ENCODE measurements at places on chromosomes 2 and 18.

DNA sequence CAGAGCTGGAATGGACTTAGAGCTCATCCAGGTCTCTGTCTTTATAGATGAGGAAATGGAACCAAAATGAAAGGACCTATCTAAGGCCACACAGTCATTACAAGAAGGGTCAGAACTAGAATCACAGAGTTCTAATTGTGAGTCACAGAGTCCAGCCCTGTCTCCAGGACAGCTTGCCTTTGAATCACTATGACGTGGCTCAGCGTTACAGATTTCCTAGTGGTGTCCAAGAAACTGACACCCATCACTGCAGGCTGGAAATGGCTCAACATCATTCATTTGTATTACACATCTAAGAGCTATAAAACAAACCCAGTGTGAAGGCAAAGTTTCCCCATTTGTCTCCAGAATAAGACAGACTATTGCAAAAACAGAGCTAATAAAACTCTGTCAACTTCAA, 164.3 kb upstream of the SIX2 start:
- DNase-seq: no peak

GRCh38 chr2:172667581-172668325, 67.9 kb upstream of the RAPGEF4 start:
- DNase-seq: no peak

DNA sequence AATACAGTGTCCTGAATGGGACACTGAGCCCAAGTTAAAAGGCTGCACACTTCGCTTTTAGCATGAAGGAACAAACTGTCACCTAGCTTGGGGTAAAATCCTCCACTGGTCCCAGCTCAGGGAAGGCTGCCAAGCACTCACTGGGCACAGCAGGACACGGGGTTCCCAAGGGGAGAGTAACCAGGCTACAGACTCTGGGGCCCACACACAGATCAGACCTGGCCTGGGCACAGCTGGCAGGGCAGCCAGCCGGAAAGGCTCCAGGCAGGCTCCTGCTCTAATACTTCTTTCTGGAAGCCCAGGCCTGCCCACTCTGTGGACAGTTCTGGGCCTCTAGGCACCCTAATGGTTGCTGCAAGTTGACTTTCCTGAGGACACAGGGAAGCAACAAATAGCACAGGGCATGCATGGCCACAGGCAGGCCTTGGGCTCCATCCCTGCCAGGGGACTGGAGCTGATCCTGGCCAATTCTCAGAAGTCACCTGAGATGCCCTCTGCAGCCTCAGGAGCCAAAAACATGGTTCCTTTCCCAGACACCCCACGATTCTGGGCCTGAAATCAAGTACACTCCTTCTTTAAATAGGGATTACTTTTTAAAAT, 18.7 kb upstream of the SULT1C3 start:
- no peak for DNase-seq

DNA sequence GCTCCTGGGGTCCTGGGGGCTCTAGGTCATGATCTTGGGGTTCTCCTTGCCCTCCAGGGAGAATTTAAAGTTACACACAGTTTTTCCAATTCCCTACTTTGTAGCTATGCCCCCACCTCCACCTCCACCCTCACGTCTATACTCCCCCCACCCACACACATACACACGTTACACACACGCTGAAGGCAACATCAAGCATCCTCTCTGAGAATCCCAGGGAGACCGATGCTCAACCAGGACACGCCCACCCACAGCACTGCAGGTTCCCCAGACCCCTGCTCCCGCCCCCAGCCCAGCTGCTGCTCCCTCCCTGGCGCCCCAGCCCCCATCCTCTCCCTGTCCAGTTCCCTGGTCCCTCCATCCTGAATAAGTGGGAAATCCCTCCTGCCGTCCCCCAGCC, 6.4 kb upstream of the TNS1 start:
- no peak for DNase-seq

GRCh38 chr2:217168496-217168895, 308.6 kb upstream of the TNP1 start:
- no peak for DNase-seq

- no peak for DNase-seq
Measured at GRCh38 chr2:151976945-151977353, 121.9 kb downstream of the CACNB4 start.

DNA sequence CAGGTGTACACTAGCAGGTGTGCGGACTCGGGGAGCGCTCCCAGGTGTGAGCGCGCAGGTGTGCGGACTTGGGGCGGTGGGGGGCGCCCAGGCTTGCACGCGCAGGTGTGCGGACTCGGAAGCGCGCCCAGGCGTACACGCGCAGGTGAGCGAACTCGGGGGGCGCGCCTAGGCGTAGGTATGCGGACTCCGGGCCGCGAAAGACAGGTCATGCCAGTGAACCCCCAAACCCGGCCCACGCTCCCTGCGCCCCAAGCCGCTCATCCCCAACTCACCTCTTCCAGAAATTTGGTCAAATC, 342 bp downstream of the CYB5A start:
- no peak for DNase-seq

GRCh38 chr2:172624996-172625395, 69.1 kb downstream of the PDK1 start:
- DNase-seq: no peak

GRCh38 chr2:239535413-239536144, 134.8 kb upstream of the HDAC4 start:
- no peak for DNase-seq

GRCh38 chr2:30866974-30867373, 59.7 kb upstream of the CAPN13 start:
- DNase-seq: no peak

- DNase-seq: no peak
Measured at GRCh38 chr2:163043201-163043600, 204.6 kb upstream of the KCNH7 start.

DNA sequence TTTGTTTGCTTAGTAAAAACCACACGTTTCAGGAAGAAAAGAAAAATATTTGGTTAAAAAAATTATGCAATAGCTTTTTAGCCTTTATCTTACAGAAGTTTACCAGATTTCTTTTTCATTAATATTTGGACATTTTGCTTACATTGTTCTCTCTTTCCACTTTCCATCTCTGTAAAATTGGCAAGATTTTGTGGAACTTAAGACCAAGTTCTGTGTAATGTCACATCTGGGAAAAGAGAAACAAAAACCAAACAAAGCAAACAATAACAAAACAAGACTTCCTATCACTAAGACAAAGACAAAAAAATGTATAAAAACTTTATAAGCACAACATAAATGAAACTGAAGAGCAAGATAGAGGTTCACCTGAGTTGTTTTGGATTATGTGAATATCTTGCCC, 1392.1 kb upstream of the CELF4 start:
- no peak for DNase-seq

GRCh38 chr2:238493411-238493810, 66.7 kb downstream of the ASB1 start:
- no peak for DNase-seq

DNA sequence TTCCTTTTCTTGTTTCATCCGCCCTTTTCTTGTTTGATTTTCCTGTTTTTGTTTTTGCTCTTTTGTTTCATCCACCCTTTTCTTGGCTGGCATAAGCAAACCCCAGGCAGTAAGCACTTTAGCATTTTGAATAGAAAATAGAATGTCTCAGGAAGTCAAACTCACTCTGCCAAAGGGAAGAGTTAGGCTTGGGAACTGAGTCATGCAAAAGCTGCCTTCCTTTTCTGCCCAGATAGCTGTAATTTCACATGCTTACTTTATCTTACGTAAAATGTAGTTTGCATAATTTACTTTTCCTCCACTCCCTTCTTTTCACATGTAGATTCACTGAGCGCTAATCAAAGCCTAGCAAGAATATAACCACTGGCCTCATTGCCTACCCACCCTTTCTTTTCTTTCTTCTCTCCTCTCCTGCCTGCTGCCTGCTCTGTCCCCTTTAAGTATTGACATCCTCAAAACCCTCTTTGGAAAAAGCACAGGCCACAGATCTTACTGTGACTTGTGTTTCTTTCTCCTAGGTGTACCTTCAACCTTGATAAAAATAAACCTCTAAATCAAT, 48.4 kb downstream of the CNGA3 start:
- DNase-seq: no peak

GRCh38 chr2:205477016-205477705, 205.1 kb upstream of the NRP2 start:
- no peak for DNase-seq

DNA sequence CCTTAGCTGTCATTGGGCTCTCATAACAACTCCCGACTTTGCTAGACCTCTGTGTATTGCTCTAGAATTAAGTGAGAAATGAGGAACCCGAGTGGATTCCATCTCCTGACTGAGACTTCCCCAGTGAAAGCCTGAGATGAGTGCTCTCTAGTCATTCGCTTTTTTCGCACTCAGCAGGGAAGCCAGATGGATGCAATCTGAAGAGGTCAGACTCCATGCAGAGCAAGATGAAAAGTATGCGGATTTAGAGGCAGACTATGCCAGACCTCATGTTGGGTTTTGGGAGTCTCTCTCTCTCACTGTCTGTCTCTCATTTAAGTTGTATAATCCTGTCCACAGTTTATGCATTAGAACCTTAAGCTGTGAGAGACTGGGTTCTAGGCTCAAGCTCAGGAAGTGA, 88.6 kb downstream of the SLC5A7 start:
- no peak for DNase-seq

DNA sequence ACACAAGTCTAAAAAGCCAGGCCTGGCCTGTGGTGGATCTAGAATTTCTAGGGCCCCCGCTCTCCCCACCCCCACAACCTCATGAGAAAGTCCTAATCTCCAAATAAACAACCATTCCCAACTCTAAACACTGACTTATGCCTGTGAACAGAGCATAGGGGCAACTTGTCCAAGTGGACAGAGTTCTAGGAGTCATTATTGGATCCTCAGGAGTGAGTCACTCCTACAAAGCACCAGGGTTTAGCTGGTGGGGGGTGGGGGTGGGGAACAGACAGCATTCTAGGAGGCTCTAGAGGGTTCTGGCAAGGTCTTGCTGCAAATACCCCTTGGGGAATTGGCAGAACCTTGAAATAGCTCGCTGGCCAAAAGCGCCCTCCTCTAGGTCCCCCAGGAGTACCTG, 83.3 kb downstream of the ZCCHC2 start:
- DNase-seq: no peak

DNA sequence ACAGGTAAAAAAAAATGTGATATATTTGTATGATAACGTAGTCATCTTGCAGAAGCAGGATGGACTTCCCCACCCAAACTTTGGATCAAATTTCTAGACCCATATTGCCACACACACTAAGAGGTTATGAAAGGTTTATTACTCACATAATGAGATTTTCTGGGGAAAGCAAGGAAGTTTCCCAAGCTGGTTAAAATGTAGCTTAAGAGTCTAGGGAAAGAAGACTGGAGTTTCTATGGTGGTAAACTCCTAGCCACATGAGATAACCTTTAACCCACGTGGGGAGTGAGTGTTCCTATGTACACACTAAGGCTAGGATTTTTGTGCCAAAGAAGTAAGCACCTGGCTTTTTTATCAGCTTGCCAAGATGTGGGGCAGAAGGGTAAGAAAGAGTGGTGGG, 335.7 kb upstream of the UBE2E3 start:
- no peak for DNase-seq

Data from stimulated activated CD4-positive, alpha-beta T cell treated with anti-CD3 and anti-CD28 coated beads, Interleukin-1b, Interleukin-23, amount 100 ng/mL, for 1 hour (primary cell).